CD8-positive, alpha-beta memory T cell (primary cell): ENCODE measurements at places on chromosomes 5 and 9. TPM values are rescaled to one million over a fixed set of nuclear protein-coding genes. Genes with fewer than 3 reads are reported as not detected.
A peak's percentile ranks its signal among the peaks of the same experiment; 100 is the strongest.

GRCh38 chr5:142254431-142254830 is 70.4 kb downstream of the SPRY4 start:
- no peak overlapping the region for H3K4me3 ChIP-seq
- no peaks in the 10 kb centered on the region for H3K36me3 ChIP-seq
- DNase-seq, result no peak

- H3K4me3 ChIP-seq, result peak overlapping the region; percentile 76
- no peaks in the 10 kb centered on the region for H3K27me3 ChIP-seq
- peaks cover 22% of the 10 kb centered on the region for H3K4me1 ChIP-seq
- H3K36me3 ChIP-seq, result peaks cover 36% of the 10 kb centered on the region
- DNase-seq, result no peak
Measured at GRCh38 chr9:33472881-33473615, 676 bp downstream of the NOL6 start.

DNA sequence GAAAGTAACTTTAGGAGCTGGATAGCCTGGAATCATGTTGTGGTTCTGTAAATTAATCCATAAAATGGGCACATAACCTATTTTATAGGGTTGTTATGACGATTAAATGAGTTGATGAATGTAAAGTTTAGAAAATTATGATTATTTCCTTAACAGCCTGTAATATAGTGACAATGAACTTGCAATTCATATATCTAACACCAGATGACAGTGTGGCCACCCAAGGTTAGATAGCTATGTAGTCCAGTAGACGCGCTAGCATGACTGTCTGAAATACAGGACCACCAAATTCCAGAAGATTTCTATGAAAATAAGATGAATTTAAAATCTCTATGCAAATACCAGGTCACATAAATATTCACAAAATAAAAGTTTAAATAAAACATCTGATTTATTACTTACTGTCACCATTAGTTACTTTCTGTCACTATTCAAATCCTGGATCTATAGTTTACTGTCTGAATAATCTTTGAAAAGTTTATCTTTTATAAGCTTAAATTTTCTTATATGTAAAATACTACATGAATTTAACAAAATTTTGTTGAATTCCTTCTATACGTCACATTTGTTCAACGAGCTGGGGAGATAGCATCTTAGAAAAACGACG is 26.1 kb upstream of the MACIR start:
- no peak for DNase-seq
- no peaks in the 10 kb centered on the region for H3K36me3 ChIP-seq
- H3K4me3 ChIP-seq, result no peak overlapping the region
- H3K27ac ChIP-seq, result no peak overlapping the region
- no peaks in the 10 kb centered on the region for H3K4me1 ChIP-seq

DNA sequence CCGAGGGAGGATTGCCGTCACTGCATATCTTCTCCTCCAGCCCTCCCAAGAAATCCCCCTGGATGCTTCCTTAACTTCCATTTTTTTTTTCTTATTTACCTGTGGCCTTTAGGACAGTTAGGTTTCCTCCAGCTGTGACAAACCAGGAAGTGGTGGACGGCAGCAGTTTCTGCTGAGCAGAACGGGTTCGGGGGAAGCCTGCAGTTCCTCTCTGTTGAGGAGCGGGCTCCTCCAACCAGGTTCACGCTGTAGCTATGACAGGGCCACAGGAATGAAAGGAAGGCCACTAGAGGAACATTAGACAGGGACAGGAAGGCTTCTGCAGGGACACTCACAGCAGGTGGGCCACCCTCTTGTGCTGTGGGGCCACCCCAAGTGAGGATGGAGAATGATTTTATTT is 76.7 kb upstream of the SYK start:
- no peak overlapping the region for H3K4me3 ChIP-seq
- H3K4me1 ChIP-seq, result no peaks in the 10 kb centered on the region
- H3K36me3 ChIP-seq, result no peaks in the 10 kb centered on the region
- no peak for DNase-seq

DNA sequence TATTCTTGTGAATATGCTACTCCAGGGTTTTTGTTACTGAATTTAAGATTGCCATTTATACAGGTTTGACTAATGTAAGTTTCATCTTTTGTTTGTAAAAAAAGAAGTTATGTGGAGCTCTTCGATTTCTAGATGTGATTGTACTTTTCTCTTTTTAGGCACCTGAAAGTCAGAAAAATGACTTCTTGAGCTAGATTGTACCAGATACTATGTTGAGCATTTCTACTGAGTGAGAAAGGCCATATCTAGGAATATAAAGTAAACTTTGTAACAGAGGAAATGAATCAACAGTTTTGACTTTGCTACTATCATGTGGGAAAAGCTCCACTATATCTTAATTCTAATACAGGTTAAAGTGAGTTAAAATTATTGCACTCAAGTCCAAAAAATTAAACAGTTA is 25.1 kb downstream of the SMC5 start:
- DNase-seq, result no peak
- no peak overlapping the region for H3K27ac ChIP-seq
- H3K36me3 ChIP-seq, result peaks cover 12% of the 10 kb centered on the region

GRCh38 chr5:123786411-123786810 is 274.4 kb downstream of the CSNK1G3 start:
- H3K4me1 ChIP-seq, result no peaks in the 10 kb centered on the region
- no peaks in the 10 kb centered on the region for H3K36me3 ChIP-seq
- no peak overlapping the region for H3K27ac ChIP-seq
- no peaks in the 10 kb centered on the region for H3K27me3 ChIP-seq

DNA sequence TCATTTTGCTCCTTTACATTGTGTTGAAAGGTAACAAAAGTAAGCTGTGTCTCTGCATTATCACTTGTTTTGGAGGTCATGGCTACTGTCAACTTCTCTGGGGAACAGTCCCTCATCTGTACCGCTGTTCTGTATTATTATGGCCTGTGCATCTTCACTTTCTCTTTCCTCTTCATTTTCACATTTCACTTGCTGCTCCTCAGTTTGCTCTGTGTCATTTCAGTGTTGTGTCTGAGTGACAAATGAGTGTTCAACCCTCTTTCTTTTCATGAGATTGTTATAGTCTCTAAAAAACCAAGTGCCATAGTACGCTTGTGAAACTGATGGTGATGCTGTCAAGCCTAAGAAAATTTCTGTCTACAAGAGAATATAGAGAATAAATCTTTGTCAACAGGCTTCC is 122.0 kb upstream of the FER start:
- no peaks in the 10 kb centered on the region for H3K27me3 ChIP-seq
- H3K4me1 ChIP-seq, result no peaks in the 10 kb centered on the region
- no peak overlapping the region for H3K4me3 ChIP-seq

GRCh38 chr5:88792144-88792840 is 90.7 kb downstream of the MEF2C start:
- no peak for DNase-seq
- no peak overlapping the region for H3K4me3 ChIP-seq
- H3K36me3 ChIP-seq, result no peaks in the 10 kb centered on the region
- no peak overlapping the region for H3K27ac ChIP-seq
- no peaks in the 10 kb centered on the region for H3K27me3 ChIP-seq

DNA sequence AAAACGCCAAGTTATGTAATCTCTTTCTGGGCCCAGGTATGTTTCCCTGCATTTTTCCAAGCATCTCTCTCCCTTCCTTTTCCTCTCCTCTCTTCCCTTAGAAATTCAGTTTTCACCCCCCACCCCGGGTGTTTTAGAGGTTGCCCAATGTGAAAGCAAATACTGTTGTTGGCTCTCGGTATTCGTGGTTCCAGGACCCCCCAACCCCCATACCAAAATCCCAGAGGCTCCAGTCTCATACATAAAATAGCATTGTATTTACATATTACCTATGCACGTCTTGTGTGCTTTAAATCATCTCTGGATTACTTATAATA is 48.8 kb downstream of the ACER2 start:
- peaks cover 7% of the 10 kb centered on the region for H3K4me1 ChIP-seq
- no peak overlapping the region for H3K27ac ChIP-seq
- no peak overlapping the region for H3K4me3 ChIP-seq
- no peak for DNase-seq
- H3K36me3 ChIP-seq, result no peaks in the 10 kb centered on the region

Gene FUBP3
- 50.4 TPM for total RNA-seq

Gene SLC45A2
- not detected for total RNA-seq

Gene IL13
- total RNA-seq, result 69.0 TPM

Gene PTTG1
- total RNA-seq, result 82.2 TPM

Gene PDLIM4
- total RNA-seq, result 1.4 TPM

Gene MRNIP
- 27.2 TPM for total RNA-seq

Gene CD180
- total RNA-seq, result 0.27 TPM
